ENCODE measurements at places on chromosomes 2 and 18.

DNA sequence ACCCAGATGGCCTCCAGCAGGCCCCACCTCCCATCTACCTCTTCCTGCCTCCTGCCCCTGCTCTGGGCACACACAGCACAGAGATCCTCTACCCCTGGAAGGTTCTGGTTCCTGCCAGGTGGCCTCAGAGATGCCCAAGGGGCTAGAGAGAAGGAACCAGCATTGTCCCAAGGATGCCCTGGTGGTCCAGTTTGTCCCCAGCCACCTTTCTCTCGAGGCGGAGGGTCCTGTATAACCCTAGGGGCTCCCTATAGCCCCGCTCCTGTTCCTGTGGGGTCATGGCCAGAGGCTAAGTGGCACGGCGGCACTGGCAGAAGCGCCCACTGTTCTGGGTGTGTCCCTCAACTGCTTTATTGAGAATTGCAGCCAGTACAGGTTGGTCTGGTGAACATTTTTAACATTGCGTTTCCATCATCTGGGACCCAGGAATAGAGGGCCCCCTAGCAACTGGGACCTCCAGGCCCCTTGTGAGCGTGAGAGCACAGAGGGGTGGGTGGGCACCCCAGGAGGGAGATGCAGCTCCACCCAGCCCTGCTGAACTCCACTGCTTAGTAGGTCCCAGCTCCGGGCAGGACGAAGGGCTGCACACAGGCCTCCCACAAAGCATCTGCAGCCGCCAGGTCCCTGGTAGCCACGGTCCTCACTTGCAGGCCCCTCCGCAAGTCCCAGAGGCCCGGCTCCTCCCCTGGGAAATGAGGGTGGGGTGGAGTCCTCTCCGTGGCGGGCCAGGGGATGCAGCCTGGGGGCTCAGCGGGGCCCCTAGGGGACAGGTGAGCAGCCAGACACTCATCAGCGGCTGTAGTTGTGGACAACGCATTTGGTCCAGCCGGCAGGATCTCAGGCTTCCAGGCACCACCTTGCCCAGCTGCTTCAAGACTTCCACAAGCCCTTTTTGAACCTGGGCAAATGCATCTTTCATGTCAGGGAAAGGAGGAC is 33.1 kb downstream of the GPC1 start:
- H3K4me3 ChIP-seq, result no peak overlapping the region
- no peak overlapping the region for H3K27ac ChIP-seq
- peaks cover 1% of the 10 kb centered on the region for H3K36me3 ChIP-seq
- no peaks in the 10 kb centered on the region for H3K27me3 ChIP-seq

GRCh38 chr2:133502678-133503077 is 65.6 kb downstream of the NCKAP5 start:
- H3K36me3 ChIP-seq, result peaks cover 2% of the 10 kb centered on the region
- no peak overlapping the region for H3K4me3 ChIP-seq
- H3K4me1 ChIP-seq, result no peaks in the 10 kb centered on the region
- H3K27me3 ChIP-seq, result no peaks in the 10 kb centered on the region

DNA sequence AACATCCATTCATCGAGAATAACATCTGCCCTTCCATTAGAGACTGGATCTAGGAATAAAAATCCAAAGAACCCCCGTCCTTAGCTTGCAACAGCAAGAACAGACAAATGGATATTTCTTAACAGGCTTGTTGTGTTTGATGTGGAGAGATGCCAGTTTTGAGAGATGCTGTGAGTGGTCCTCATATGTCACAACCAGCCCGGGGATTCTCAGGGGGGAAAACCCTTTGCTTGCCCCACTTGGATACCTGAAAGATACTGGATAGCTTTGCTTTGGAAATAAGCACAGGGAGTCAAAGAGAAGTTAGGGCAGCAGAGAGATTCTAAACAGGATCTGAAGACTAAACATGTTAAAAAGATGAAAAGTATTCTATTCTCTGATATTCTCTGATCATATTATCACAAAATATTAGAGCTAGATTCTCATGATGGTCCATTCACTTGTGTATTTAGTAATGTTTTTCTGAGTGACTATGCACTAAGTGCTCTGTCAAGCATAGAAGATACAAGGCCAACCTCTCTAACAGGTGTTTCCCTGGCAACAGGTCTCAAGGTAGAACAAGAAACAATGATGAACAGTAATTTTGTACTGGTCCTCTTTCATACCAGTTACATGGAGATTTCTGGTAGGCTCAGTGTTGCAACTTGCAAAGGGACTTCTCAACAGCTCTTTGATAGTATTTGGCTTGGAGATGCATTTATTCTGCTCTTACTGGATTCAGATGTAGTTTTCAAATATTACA is 348.2 kb downstream of the MYCN start:
- DNase-seq, result no peak
- no peaks in the 10 kb centered on the region for H3K4me1 ChIP-seq
- H3K36me3 ChIP-seq, result no peaks in the 10 kb centered on the region
- H3K27me3 ChIP-seq, result no peaks in the 10 kb centered on the region

- peaks cover 42% of the 10 kb centered on the region for H3K4me1 ChIP-seq
- peaks cover 8% of the 10 kb centered on the region for H3K36me3 ChIP-seq
- H3K27me3 ChIP-seq, result peaks cover 3% of the 10 kb centered on the region
Observed at GRCh38 chr2:159904127-159904958, 106.3 kb upstream of the CD302 start.

- DNase-seq, result peak; percentile 61
- H3K4me3 ChIP-seq, result peak overlapping the region; percentile 99
- H3K4me1 ChIP-seq, result peaks cover 47% of the 10 kb centered on the region
- H3K36me3 ChIP-seq, result peaks cover 51% of the 10 kb centered on the region
- H3K27me3 ChIP-seq, result no peaks in the 10 kb centered on the region
- H3K27ac ChIP-seq, result peak overlapping the region; percentile 100
Observed at GRCh38 chr2:196170606-196171247, 651 bp downstream of the STK17B start.

GRCh38 chr18:62716619-62717168 is 1.4 kb downstream of the PHLPP1 start:
- H3K27ac ChIP-seq, result peak overlapping the region; percentile 66
- H3K27me3 ChIP-seq, result no peaks in the 10 kb centered on the region
- peaks cover 10% of the 10 kb centered on the region for H3K36me3 ChIP-seq
- peak overlapping the region; percentile 85 for H3K4me3 ChIP-seq
- H3K4me1 ChIP-seq, result peaks cover 33% of the 10 kb centered on the region

DNA sequence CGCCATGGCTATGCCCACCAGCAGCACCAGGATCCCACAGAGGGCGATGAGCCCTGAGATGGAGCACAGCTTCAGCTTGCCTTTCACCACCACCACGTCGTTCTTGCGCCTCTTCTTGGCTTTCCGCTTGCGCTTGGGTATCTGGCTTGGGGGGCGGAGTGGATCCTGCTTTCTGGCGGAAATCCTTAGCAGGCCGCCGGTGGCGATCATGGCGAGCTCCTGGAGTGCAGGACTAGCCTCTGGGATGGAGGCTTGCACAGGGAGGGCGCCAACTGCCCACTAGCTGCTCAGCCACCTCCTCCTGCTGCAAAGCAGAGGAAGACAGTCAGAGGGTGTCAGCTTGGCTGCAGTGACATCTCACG is 3.5 kb downstream of the TMEM200C start:
- no peak overlapping the region for H3K4me3 ChIP-seq
- no peaks in the 10 kb centered on the region for H3K4me1 ChIP-seq
- peaks cover 62% of the 10 kb centered on the region for H3K27me3 ChIP-seq
- H3K27ac ChIP-seq, result no peak overlapping the region

- H3K4me1 ChIP-seq, result peaks cover 23% of the 10 kb centered on the region
- H3K36me3 ChIP-seq, result peaks cover 5% of the 10 kb centered on the region
- H3K4me3 ChIP-seq, result no peak overlapping the region
- no peak overlapping the region for H3K27ac ChIP-seq
Observed at GRCh38 chr18:35658112-35658511, 76.6 kb downstream of the GALNT1 start.

DNA sequence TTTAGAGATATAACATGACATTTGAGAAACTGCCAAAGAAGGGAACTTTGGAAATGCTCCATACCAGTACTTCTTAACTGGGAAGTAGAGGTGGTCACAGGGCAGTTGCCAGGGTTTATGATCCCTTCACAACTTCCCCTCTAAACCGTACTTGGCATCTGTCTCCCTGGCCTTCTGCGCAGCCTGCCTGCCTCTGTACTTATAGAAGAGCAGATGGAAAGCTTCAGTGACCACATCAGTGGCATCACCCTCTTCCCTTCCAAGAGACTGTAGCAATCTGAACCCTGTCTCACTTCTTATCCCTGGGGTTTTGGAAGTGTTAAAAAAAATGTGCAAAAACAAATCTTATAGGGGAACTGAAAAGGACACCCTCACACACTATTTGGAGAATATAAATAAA is 64.1 kb downstream of the EIF2AK3 start:
- H3K27ac ChIP-seq, result no peak overlapping the region
- H3K27me3 ChIP-seq, result no peaks in the 10 kb centered on the region
- H3K4me1 ChIP-seq, result peaks cover 7% of the 10 kb centered on the region
- no peak for DNase-seq
- peaks cover 34% of the 10 kb centered on the region for H3K36me3 ChIP-seq
- no peak overlapping the region for H3K4me3 ChIP-seq

GRCh38 chr2:9739531-9739964 is 103.7 kb upstream of the TAF1B start:
- peaks cover 4% of the 10 kb centered on the region for H3K36me3 ChIP-seq
- H3K4me1 ChIP-seq, result peaks cover 47% of the 10 kb centered on the region
- H3K27ac ChIP-seq, result peak overlapping the region; percentile 98

- peaks cover 69% of the 10 kb centered on the region for H3K27me3 ChIP-seq
- no peaks in the 10 kb centered on the region for H3K4me1 ChIP-seq
- no peak overlapping the region for H3K27ac ChIP-seq
- DNase-seq, result no peak
- no peaks in the 10 kb centered on the region for H3K36me3 ChIP-seq
Observed at GRCh38 chr2:234565201-234565600, 68.3 kb upstream of the ARL4C start.

All from central memory CD8-positive, alpha-beta T cell (primary cell).